ENCODE measurements at places on chromosomes 16 and 17. TPM values are rescaled to one million over a fixed set of nuclear protein-coding genes. Genes with fewer than 3 reads are reported as not detected.

DNA sequence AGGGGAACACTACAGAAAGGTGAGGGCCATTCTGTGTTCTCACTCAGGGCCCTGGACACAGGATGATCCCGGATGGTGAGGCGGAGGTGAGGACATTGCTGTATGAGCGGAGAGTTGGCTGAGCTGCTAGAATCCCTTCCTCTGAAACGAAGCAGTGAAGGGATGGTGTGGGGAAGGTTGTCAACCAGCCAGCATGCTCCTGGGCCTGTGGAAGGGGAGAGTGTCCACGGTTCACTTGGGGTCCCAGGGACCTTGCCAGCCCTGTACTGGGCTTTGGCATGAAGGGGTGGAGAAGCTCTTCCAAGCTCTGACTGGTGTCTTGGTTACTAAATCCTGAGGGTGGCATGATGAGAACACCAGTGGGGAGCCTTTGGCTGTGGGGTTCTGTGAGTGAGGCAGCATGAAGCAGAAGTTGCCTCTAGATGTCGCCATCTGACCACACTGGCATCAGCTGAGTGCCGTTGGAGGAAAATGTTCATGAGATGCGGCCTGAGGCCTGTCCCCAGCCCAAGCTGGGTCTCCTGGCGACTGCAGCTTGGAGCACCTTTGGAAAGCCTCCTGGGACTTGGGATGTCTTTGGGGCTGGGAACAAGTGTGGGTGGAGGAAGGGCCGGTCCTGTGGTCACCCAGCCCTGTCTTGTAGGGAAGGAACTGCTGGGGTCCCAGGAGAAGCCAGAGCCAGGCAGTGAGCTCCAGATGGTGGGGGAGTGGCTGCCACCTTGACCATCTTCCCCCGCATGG is 14.8 kb downstream of the PDP2 start:
- DNase-seq, result no peak

- DNase-seq, result no peak
Measured at GRCh38 chr17:78853926-78854394, 13.3 kb upstream of the USP36 start.

GRCh38 chr16:5510819-5511370 is 413.3 kb upstream of the EEF2KMT start:
- no peak for DNase-seq

Gene ARL5C
- total RNA-seq, result not detected

- no peak for DNase-seq
Measured at GRCh38 chr17:73838815-73839214, 194.6 kb upstream of the SDK2 start.
